ENCODE measurements at places on chromosomes 6 and 20.

DNA sequence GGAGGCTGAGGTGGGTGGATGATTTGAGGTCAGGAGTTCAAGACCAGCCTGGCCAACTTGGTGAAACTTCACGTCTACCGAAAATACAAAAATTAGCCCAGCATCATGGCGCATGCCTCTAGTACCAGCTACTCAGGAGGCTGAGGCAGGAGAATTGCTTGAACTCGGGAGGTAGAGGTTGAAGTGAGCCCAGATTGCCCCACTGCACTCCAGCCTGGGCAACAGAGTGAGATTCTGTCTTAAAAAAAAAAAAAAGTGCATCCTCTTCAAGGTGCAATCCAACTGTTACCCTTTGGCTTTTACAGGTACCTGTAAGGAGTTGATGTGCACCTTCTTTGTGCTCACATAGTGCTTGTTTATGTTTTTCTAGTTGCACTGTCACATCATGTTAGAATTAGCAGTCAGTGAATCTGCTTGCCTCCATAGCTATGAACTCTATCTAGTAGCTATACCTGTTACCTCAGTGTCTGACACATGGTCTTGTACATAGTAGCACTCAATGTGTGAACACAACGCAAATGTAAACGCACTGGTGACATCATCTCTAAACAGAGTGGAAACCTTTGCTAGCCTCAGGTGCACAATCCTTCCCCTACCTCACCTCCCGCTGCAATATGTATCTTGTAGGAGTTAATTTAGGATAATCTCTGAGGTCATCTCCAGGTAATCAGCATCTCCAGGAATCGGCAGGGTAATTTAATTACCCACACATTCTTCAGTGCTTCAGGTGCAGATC lies 9.7 kb downstream of the MSH5 start:
- DNase-seq, result no peak

DNA sequence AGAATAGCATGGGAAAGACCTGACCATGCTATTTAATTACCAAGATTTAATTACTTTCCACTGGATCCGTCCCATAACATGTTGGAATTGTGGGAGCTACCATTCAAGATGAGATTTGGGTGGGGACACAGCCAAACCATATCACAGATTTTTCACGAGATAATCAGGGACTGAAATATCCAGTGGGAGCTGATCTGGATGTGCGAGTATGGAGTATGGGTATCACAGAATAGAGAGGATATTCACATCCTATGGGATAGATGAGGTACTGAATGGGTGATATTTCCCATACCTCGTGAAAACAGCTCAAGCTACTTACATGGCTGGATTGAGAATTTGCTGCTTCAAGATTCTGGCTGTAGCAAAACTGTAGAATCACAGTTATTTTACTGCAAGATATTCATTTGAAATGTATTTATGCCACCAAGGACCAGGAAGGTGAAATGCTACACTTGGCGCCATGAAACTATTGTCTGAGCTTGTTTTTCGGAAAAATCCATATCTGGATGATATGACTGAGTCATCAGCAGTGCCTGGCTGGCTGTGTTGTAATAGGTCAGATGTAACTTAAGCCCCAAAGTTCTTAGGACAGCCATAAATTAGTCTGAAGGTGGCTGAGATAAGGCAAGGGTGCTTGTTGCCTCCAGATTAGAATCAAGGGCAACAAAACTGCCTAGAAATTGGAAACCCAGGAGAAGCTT lies 29.8 kb downstream of the KCNS1 start:
- DNase-seq, result no peak

DNA sequence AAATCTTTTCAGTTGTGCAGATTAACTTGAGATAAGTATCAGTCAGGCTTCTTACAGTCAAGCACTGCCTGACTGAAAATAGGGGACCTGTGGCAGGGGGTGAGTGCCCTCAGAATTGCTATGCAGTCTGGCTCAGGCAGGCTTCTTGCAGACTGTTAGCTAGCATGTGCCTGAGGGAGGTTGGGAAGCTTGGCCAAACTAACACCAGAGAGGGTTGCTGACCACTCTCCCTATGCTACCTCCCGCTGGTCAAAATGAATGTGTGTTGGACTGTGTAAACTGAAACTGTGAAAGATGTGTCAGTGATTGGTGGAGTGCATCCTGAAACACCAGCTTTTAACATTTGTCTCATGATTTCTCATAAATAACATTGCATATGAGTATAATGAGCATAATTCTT lies 622.3 kb upstream of the IMPG1 start:
- no peak for DNase-seq

GRCh38 chr6:5302995-5303622 lies 41.8 kb downstream of the FARS2 start:
- no peak for DNase-seq

GRCh38 chr20:1094751-1095150 lies 23.7 kb upstream of the PSMF1 start:
- DNase-seq, result no peak

- peak; percentile 40 for DNase-seq
Measured at GRCh38 chr6:24520929-24521546, 26.3 kb downstream of the ALDH5A1 start.

- DNase-seq, result no peak
Measured at GRCh38 chr20:14691994-14692393, 354.6 kb upstream of the FLRT3 start.

DNA sequence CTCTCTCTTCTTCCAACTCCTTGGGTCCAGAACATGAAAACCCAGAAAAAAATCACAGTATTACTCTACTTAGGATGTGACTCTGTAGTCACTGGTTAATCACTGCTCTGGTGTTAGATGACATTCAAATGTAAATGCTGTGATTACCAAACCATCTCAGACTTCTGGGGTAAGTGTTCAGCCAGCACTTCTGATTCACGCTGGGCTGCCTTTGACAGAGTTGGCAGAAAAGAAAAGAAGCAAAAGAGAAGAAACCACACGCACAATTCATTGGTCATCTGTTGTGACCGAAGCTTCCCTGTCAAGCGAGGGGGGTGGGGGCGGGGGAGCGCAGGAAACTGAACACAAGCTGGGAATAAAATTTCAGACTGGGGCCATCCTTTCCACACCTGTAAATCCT lies 82.7 kb downstream of the PSMG4 start:
- DNase-seq, result no peak

- no peak for DNase-seq
Measured at GRCh38 chr6:29925727-29926412, 16.5 kb upstream of the HLA-A start.

DNA sequence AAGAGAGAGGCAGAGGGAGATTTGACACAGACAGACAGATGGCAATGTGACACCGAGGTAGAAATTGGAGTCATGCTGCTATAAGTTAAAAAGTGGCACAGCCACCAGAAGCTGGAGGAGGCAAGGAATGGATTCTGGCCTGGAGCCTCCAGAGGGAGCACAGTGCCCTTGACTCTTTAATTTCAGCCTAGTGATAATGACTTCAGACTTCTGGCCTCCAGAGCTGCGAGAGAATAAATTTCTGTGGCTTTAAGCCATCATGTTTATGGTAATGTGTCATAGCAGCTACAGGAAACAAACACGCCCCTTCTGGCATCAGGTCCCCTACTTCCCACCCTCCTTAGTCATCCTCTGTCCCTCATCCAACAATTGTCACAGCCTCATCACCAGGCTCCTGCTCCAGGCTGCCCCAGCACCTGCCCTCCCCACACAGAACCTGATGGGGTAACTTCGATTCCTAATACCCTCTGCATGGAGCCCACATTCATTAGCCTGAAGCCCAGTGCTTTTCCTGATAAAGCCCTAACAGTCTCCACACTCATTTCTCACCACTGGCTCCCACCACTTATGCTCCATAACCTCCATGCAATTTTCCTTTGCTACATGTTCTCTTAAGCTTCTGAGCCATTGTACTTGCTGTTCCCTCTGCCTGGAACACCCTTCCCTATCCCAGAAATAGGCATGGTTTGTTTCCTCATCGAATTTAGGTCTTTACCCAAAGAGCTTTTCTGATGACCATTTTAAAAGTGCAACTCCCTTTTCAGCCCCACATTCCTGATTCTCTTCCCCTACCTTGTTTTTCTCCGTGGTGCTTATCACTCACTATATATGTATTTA lies 69.7 kb upstream of the TOX2 start:
- no peak for DNase-seq

Data from neural crest cell (in vitro differentiated cells).